Osteoblast (primary cell): ENCODE measurements at places on chromosomes 2 and 18. TPM values are rescaled to one million over a fixed set of nuclear protein-coding genes. Genes with fewer than 3 reads are reported as not detected.

The POMC gene
- 0.59 and 2.2 TPM in 2 replicates for total RNA-seq

The LHCGR gene
- total RNA-seq, result not detected in 2 replicates

The PKDCC gene
- 1.2 and 4.0 TPM in 2 replicates for total RNA-seq

The EVX2 gene
- under 0.01 TPM in 1 of 2 replicates, not detected in the other for total RNA-seq

The SERPINB12 gene
- total RNA-seq, result not detected in 2 replicates

The CROCC2 gene
- under 0.01 TPM in 2 replicates for total RNA-seq

The DSC3 gene
- under 0.01 TPM in 2 replicates for total RNA-seq

The HOXD12 gene
- total RNA-seq, result not detected in 2 replicates

The REG3A gene
- not detected in 2 replicates for total RNA-seq

The AMER3 gene
- total RNA-seq, result not detected in 2 replicates

The RBM45 gene
- total RNA-seq, result 19.7 and 19.9 TPM in 2 replicates

The CMPK2 gene
- 2.1 and 2.2 TPM in 2 replicates for total RNA-seq

The ALLC gene
- total RNA-seq, result not detected in 2 replicates

The UGT1A3 gene
- not detected in 2 replicates for total RNA-seq

The SCN7A gene
- not detected in 2 replicates for total RNA-seq

The ANO7 gene
- 1.2 and 1.8 TPM in 2 replicates for total RNA-seq

The CDH7 gene
- not detected in 2 replicates for total RNA-seq

The LYG2 gene
- total RNA-seq, result not detected in 2 replicates

The SP140L gene
- total RNA-seq, result 15.6 and 18.6 TPM in 2 replicates

The TEKT4 gene
- not detected in 2 replicates for total RNA-seq

The ANKRD30BL gene
- 0.29 TPM in 1 of 2 replicates, not detected in the other for total RNA-seq
